ENCODE measurements at places on chromosomes 3 and 15. TPM values are rescaled to one million over a fixed set of nuclear protein-coding genes. Genes with fewer than 3 reads are reported as not detected.

DPPA2 gene
- total RNA-seq = not detected

HEXA gene
- total RNA-seq = 49.3 TPM

LRIG1 gene
- total RNA-seq = 19.0 TPM

TERB2 gene
- total RNA-seq = not detected

POLQ gene
- 20.1 TPM for total RNA-seq

GRCh38 chr15:89115547-89115946, 27.3 kb downstream of the ABHD2 start:
- no peak overlapping the region for H3K27ac ChIP-seq
- H3K36me3 ChIP-seq = peaks cover 25% of the 10 kb centered on the region
- DNase-seq = no peak

GRCh38 chr3:112818289-112818688, 28.4 kb downstream of the CD200R1L start:
- H3K36me3 ChIP-seq = no peaks in the 10 kb centered on the region
- DNase-seq = no peak
- no peak overlapping the region for H3K4me3 ChIP-seq

DNA sequence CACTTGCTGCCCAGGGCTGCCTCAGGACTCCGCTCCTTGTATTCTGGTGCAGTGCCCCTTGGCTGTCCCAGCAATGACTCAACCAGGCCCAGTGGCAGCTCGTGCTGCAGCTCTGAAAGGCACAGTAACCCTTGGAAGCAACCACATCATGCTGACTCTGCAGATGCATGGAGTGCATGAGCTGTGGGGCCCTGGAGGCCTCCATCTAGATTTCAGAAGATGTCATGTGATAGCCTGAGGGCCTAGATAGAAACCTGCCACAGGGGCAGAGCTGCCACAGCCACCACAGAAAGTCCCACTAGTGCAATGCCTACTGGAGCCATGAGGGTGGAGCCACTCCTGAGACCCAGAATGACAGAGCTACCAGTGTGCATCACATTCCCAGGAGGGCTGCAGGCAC, 117.1 kb upstream of the SMAD3 start:
- H3K27me3 ChIP-seq = no peaks in the 10 kb centered on the region
- H3K4me1 ChIP-seq = no peaks in the 10 kb centered on the region
- no peak overlapping the region for H3K27ac ChIP-seq
- DNase-seq = no peak
- H3K4me3 ChIP-seq = no peak overlapping the region
- H3K36me3 ChIP-seq = no peaks in the 10 kb centered on the region

DNA sequence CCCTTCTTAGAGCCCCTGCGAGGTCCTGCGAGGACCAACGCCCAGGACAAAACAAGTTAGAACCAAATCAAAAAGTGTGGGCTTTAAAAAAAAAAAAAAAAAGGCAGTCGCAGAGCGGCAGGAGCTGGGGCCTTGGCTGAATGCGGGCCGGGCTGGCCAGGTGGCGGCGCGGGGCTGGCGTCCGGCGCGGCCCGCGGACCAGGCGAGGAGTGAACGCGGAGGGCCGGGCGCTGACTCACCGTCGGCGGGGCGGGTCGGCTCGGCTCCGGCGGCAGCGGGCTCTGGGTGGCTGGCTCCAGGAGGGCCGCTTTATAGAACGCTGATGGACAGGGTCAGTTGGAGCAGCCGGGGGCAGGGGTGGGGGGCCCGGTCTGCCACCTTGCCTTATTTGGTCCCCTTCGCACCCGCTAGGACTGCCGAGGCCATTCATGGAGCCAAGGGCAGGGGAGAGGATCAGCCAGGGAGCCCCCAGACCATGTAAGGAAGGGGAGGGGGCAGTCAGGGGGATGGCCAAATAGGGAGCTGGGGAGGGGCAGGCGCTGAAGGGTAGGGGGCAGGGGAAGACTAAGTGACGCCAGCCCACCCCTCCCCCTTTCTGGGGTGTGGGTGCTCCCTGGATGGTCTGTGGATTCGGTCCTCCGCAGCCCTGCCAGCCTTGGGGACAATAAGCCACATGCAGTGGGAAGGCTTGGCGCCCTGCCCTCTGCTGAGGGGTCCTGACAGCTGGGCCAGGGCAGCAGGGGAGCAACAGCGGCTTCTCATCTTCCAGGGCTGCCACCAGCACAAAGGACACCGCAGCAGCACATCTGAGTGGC, at the start of gene ACTC1:
Gene ACTC1, minus strand, starts transcription at position 283 of the 815 bp plus-strand sequence. CDS start 741 bp downstream, outside the sequence.
- H3K27me3 ChIP-seq = peaks cover 64% of the 10 kb centered on the region
- H3K4me3 ChIP-seq = no peak within 1 kb of the TSS
- H3K27ac ChIP-seq = no peak within 1 kb of the TSS
- H3K4me1 ChIP-seq = peaks cover 2% of the 10 kb centered on the region
- DNase-seq = no peak

DNA sequence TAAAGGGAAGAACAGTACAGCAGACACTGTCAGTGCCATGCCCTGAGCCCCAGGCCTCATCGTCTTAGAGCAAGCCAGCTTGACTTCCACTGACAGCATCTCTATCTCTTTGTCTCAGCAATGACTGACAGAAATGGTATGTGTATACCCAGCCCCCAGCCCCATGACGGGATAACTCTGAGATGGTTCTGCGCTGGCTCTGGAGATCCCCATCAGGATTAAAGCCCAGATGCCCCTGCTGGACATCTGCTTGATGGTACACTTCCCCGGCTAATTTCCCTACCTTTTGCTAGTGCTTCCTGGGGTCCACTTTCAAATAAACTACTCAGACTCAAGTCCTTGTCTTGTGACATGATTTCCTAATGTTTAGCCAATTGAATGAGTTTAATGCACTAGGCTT, 7.6 kb downstream of the NMNAT3 start:
- H3K27me3 ChIP-seq = no peaks in the 10 kb centered on the region
- H3K36me3 ChIP-seq = no peaks in the 10 kb centered on the region
- no peak overlapping the region for H3K27ac ChIP-seq
- no peak overlapping the region for H3K4me3 ChIP-seq

GRCh38 chr15:89143503-89144162, 55.4 kb downstream of the ABHD2 start:
- H3K4me1 ChIP-seq = peaks cover 27% of the 10 kb centered on the region
- no peak for DNase-seq
- H3K27me3 ChIP-seq = no peaks in the 10 kb centered on the region
- no peak overlapping the region for H3K4me3 ChIP-seq
- H3K27ac ChIP-seq = no peak overlapping the region

GRCh38 chr3:183498634-183499033, 56.9 kb downstream of the KLHL6 start:
- no peak for DNase-seq
- H3K27ac ChIP-seq = no peak overlapping the region
- peaks cover 5% of the 10 kb centered on the region for H3K4me1 ChIP-seq
- H3K4me3 ChIP-seq = no peak overlapping the region

DNA sequence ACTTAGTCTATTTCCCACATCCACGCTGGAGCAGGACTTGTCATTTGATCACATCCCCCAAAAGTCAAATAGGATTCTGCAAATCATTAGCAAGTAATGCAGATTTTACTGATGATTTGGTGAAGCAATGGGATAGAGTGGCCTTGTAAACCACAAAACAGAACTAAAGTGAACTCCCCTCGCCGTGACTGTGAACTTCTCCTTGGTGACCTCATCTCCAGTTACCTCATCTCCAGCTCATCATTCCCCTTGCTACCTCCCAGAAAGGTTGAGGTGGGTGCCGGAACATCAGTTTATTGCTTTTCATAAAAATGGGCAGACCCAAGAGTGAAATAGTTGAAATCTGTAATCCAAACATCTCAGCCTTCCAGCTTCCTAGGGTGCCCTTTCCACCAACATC, 36.7 kb upstream of the ADPGK start:
- H3K27me3 ChIP-seq = no peaks in the 10 kb centered on the region
- H3K4me1 ChIP-seq = no peaks in the 10 kb centered on the region
- no peak overlapping the region for H3K4me3 ChIP-seq
- DNase-seq = no peak

- peaks cover 5% of the 10 kb centered on the region for H3K4me1 ChIP-seq
- no peak for DNase-seq
- H3K27ac ChIP-seq = no peak overlapping the region
- no peaks in the 10 kb centered on the region for H3K27me3 ChIP-seq
- no peak overlapping the region for H3K4me3 ChIP-seq
Measured at GRCh38 chr3:66452303-66453011, 48.4 kb downstream of the LRIG1 start.

DNA sequence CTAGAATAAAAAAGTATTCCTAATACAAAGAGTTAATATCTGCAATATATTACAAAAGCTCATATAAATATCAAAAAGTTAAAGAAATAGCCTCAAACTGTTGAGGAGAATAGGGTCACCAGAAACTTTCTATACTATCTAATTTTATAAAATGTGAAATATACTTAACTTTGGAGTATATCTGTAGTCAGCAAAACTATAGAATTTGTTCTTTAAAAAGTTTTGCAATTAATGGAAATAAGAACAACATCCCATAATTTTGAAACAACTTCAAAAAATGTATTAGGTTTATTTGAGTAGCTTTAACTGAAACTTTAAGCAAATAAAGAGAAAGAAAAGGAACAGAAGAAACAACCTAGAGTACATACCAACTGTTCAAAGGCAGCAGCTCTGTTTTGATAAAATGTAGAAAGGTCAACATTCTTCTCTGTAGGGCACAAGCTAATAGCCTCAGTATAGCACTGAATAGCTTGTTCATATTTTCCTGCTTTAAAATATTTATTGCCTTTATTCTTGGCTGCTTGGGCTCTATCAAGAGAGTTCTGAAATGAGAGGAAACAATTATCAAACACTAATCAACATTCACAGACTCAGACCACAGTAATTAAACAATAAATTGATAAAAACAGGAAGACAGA, 14.3 kb downstream of the TOMM70 start:
- no peak for DNase-seq
- H3K27me3 ChIP-seq = no peaks in the 10 kb centered on the region
- H3K4me1 ChIP-seq = peaks cover 11% of the 10 kb centered on the region
- H3K4me3 ChIP-seq = no peak overlapping the region
- H3K27ac ChIP-seq = no peak overlapping the region

GRCh38 chr3:117398141-117398899, 688.7 kb downstream of the TUSC7 start:
- no peak overlapping the region for H3K27ac ChIP-seq
- no peak overlapping the region for H3K4me3 ChIP-seq
- no peaks in the 10 kb centered on the region for H3K4me1 ChIP-seq
- no peak for DNase-seq
- no peaks in the 10 kb centered on the region for H3K27me3 ChIP-seq

DNA sequence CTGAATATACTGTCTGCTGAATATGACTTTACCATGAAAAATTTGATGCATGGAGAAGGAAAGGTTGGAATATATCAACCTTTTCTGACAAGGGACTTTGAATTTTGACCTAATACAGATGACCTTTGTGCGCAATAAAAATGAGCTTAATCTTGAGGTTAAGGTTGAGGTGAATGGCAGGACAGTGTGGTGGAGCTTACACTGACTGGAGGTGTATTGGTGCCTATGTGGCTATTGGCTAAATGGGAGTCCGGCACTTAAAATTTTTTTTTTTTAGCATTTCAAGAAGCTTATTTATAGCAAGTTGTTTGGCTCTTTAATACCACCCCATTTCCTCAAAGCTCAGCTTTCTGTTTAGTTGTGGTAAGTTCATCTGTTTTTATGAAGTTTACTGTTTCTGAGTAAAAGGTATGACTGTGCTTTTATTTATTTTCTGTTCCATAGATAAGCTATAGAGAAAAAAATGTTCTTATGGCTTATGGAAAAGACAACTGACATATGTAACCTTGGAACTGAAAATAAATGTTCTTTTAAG, 15.2 kb downstream of the CDIN1 start:
- H3K4me1 ChIP-seq = peaks cover 16% of the 10 kb centered on the region
- peaks cover 6% of the 10 kb centered on the region for H3K36me3 ChIP-seq
- no peak overlapping the region for H3K4me3 ChIP-seq

DNA sequence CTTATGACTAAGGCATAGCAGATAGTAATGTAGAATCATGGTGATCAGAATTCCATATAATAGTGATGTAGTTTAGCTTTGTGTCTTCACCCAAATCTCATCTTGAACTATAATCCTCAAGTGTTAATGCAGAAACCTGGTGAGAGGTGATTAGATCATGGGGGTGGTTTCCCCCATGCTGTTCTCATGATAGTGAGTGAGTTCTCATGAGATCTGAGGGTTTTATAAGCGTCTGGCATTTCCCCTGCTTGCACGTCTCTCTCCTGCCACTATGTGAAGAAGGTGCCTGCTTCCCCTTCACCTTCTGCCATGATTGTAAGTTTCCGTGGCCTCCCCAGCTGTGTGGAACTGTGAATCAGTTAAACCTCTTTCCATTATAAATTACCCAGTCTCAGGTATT, 138.7 kb upstream of the CBLB start:
- peaks cover 7% of the 10 kb centered on the region for H3K36me3 ChIP-seq
- no peaks in the 10 kb centered on the region for H3K27me3 ChIP-seq
- no peak overlapping the region for H3K4me3 ChIP-seq
- peak; percentile 32 for DNase-seq
- peak overlapping the region; percentile 13 for H3K27ac ChIP-seq

DNA sequence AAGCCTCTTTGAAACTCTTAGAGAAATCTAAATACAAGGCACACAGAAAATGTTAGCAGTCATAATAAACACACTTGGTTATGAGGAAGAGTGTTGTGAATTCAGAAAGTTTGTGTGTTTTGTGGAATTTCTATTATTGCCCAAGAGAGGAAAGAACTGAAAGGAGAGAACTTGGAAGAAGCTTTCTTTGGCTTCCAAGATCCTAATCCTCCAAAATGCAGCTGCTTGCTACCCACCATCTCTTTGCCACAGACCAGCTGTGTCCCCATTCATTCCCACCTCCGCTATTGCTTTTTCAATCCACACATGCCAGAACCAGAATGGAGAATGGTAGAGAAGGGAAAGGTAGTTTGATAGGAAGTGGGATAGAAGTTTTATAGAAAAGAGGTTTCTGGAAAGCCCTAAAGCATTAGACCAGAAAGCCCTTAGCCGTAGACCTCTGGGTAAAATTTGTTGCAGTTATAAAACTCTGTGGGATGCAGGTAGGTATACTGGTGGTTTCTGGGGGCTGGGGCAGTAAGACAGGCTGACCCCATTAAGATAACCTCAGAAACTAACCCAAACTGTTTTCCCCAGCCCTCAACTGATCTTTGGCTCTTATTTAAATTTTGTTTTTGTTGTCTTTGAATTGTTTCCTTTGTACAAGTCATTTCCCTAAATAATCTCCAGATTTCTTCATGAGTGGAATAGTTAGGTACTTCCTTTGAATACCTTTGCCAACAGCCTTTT, 108.5 kb downstream of the FILIP1L start:
- DNase-seq = no peak
- H3K36me3 ChIP-seq = peaks cover 6% of the 10 kb centered on the region
- H3K4me3 ChIP-seq = no peak overlapping the region
